ENCODE measurements at places on chromosomes 6 and 20.

GRCh38 chr20:46185353-46185752, 67.2 kb downstream of the CD40 start:
- DNase-seq = no peak

GRCh38 chr6:7154341-7155139, 46.8 kb downstream of the RREB1 start:
- no peak for DNase-seq

DNA sequence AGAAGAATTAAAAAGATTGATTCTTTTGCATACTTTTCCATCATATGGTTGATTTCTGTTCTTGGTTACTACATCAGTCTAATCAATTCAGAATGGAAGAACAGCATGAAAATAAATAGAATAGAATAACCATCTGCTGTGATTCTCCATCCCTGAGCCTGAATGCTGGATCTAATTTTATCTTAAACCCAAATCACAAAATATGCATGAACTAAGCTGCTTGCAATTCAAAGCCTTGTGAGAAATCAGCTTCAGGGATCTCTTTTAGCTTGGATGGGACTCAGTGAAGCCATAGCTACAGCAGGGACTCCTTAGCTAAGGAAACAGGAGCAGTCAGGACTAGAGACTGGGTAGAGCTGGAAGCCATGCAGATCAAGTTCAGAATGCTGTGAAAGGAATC, 74.1 kb downstream of the TPBG start:
- DNase-seq = no peak

- DNase-seq = no peak
These were observed 521.1 kb downstream of the TFAP2B start for GRCh38 chr6:51339728-51340127.

DNA sequence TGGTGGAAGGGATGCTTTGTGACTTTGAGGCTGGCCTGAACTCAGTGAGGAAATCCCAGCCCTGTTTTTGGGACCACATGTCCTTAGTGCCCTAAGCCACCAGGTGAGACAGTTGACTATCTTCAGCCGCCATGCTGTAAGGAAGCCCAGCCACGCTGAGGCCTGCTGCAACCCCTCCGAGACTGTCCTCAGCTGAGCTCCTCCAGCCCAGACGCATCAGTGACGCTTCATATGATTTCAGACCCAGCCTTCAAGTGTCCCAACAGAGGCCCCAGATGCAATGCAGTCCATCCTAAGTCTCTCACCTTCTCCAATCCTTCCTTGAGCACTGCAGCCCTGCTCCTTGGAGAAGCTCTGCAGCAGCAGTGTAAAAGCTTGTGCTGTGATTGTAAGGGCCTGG, 76.2 kb downstream of the NINL start:
- no peak for DNase-seq

GRCh38 chr6:12351672-12352071, 61.5 kb downstream of the EDN1 start:
- no peak for DNase-seq

- no peak for DNase-seq
These were observed 41.5 kb downstream of the CTCFL start for GRCh38 chr20:57483287-57484050.

DNA sequence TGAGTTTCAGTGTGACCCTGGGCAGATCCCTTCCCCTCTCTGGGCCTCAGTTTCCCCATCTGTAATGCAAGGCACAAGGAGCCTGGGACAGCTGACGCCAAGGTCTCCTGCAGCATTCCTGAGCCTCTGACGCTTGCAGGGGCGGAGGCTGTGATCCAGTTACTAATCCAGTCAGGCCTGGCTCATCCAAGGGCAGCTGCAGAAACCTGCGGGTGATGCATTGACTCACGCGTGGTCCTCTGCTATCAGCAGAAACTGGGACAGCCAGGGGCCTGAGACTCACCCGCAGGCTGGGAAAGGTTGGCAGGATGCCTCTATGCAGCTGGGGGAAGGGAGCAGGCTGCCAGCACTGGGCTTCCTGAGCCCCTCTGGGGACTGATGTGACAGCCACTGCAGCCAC, 65.0 kb upstream of the SIRPA start:
- no peak for DNase-seq

DNA sequence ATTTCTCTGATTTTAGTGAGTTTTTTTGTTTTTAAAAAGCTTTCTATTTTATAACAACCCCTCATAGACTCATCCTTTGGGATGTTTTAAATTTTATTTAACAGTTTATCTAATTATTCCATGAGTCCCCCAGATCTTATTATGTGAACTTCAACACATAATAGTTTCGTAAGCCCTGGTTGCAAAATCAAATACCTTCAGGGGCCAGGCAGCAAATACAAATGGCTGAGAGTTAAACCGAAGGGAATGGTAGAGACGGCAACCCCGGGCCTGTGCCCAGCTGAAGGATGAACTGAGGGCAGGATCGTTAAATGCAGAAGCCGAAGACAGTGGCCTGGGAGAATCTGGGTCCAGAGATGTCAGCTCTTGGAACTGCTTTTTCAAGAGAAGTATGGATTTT, 88.4 kb downstream of the RTN4IP1 start:
- no peak for DNase-seq

DNA sequence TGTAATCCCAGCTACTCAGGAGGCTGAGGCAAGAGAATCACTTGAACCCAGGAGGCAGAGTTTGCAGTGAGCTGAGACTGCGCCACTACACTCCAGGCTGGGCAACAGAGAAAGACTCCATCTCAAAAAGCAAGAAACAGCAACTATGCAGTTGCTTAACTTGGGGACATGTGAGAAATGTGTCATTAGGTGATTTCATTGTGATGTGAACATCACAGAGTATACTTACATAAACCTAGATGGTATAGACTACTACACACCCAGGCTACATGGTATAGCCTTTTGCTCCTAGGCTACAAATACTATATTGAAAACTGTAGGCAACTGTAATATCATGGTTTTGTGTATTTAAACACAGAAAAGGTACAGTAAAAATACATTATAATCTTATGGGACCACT, 3.3 kb upstream of the COQ3 start:
- no peak for DNase-seq

DNA sequence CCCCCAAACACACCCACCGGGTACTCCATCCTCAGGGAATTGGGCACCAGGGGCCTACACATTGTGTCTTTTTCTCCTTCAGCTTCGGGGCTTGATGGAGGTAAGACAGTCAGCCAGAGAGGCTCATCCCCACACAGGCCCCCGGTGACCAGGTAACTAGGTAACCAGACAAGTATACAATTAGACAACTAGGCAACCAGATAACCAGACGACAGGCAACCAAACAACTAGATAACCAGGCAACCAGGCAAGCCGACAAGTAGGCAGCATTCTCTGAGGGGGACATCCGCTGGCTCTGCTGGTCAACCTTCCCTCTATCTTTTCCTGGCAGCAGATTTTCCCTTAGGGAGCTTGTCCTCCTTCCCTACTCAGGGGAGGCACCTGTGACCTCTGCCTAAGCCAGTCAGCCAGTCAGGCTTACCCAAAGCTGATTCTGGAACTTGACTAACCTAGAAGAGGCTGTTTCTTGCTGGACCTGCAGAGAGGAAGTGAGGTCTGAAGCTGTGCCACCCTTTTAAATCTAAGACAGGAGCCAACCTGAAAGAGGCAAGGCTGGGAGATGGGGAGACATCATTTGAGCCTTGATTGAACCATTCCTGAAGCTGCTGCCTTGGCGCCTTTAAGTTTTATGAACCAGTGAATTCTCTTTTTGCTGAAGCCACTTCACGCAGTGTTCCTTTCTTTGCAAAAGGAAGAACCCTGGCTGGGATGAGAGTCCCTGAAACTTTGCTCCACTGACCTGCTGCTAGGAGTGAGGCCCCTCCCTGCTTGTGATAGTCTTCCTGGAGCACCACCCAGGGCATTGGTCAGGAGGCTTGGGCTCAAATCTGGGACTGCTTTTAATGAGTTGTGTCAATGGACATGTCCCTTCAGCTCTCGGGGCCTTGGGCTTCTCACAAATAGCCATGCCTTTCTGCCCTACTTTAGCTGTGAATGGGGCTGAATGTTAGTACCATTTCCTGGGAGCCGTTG, 96.4 kb upstream of the RNF24 start:
- DNase-seq = no peak

GRCh38 chr20:2845607-2846006, 5.1 kb downstream of the VPS16 start:
- no peak for DNase-seq

DNA sequence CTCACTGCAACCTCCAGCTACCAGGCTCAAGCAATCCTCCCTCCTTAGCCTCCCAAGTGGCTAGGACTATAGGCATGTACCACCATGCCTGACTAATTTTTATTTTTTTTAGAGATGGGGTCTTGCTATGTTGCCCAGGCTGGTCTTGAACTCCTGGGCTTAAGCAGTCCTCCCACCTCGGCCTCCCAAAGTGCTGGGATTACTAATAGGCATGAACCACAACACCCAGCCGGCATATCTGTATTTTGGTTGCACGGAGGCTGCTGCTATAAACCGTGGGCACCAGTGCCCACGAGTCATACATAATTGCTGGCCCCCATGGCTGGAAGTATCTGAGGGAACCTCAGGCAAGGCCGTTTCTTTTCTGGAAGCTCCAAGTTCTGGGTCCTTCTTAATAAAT, 18.3 kb upstream of the ADRM1 start:
- DNase-seq = no peak

DNA sequence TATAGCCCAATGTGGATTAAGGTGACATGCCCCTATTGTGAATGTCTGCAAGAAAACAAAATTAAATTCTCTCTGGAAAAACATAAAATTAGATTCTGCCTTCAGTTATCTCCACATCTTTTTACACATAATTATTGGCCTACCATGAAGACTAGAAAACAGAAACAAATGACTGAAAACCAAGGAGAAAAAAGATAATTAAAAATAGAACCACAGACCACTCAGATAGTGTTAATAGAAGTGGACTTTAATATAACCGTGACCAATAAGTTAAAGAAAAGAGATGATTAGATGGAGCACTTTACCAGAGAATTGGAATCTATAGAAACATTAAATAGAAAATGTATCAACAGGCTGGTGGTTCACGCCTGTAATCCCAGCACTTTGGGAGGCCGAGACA, 445.7 kb downstream of the EPM2A start:
- no peak for DNase-seq

DNA sequence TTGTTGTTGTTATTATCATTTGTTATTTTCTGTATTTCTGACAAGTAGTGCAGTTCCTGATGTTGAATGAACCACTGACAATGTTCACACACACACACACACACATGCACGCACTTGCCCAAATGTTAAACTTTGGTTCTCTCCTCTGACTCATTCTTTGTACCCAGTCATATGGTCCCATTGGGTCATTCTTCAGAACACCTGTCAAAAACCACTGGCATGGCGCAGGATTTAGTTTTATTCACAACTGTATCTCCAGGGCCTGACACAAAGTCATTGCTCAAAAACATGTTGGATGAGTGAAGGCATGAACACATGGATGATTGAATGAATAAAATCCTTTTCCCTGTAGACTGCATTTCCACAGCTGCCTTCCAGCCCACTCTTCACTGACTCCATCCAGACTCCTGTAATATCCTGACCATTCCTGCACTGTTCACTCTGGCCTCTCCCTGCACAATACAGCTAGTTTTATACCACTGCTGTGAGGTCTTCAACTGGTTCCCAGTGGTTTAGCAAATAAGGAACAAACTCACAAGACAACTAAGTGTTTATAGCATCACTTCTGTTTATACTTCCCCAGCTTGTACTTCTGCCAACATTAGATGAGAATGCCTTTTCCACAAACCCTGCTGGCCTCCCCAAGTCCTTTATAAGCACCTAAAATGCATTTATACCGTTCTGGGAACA, 6.9 kb upstream of the CST11 start:
- no peak for DNase-seq

GRCh38 chr6:149484733-149485700, at the start of gene ZC3H12D:
ZC3H12D (minus strand) TSS chr6:149485014; CDS start chr6:149474543, 10,471 bp downstream.
- peak; percentile 88 for DNase-seq

- no peak for DNase-seq
These were observed 181.1 kb downstream of the BCKDHB start for GRCh38 chr6:80287607-80288006.

Measured in central memory CD4-positive, alpha-beta T cell (primary cell).